ENCODE measurements at places on chromosomes 1 and 21.

DNA sequence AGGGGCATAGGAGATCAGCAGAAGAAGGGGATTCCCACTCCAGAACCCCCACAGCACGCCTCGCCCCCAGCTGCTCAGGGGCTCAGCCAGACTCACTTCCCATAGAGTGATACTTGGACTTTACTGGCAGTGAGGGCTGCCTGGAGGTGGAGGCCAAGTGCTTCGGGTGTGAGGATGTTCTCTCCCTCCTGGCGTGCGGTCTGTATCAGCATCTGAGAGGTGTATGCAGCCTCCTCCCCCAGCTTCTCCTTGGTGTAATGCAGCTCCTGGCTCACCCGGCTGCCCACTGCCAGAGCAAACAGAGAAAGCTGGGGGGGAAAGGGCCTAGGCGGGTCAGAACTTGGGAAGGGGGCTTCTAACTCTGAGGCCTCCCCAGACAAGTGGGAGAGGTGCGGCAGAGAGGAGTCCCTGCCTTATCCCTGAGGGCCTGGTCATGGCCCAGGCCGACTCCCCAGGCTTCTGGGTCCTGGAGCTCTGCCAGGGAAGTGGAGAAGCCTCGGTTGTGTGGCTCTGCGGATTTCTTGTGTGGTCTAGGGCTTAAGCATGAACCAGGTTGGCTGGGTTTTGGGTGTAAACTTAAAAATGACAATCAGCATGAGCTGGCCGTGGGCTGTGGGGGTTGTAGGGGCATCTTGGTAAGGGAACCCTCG is 10.9 kb downstream of the PTCH2 start:
- no peak for DNase-seq

- no peak for DNase-seq
Observed at GRCh38 chr1:119075614-119076013, 64.8 kb downstream of the WARS2 start.

GRCh38 chr1:203690730-203691129 is 64.1 kb downstream of the ATP2B4 start:
- DNase-seq, result no peak

- no peak for DNase-seq
Observed at GRCh38 chr1:41118645-41119044, 97.1 kb upstream of the SLFNL1 start.

DNA sequence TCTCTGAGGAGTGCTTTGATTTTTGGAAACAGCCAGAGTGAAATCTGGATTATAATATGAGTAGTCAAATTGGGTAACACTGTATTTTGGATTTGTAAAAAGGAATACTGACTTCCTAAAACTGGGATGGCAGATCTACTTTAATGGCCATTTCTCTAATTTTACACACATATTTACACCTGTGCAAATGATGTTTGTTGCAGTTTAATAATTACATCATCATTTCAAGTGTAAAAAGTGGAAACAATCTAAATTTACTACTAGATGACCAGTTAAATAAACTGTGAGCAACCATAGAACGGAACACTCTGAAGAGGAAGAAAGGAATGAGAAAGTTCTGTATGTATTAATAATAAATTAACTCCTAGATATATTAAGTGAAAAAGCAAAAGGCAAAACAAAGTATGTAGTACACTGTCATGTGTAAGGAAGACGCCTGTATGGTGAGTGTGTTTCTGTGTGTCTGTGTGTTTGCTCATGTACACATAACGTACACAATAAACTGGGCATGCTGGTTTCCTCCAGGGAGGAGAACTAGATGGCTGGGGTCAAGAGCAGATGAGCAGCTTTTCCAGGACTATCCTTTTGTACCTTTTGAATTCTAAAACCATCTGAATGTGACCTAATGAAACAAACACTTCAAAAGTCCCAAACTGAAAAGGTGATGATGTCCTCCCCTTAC is 2.9 kb upstream of the RHEX start:
- DNase-seq, result no peak

GRCh38 chr1:209497729-209498128 is 85.8 kb upstream of the CAMK1G start:
- DNase-seq, result no peak

DNA sequence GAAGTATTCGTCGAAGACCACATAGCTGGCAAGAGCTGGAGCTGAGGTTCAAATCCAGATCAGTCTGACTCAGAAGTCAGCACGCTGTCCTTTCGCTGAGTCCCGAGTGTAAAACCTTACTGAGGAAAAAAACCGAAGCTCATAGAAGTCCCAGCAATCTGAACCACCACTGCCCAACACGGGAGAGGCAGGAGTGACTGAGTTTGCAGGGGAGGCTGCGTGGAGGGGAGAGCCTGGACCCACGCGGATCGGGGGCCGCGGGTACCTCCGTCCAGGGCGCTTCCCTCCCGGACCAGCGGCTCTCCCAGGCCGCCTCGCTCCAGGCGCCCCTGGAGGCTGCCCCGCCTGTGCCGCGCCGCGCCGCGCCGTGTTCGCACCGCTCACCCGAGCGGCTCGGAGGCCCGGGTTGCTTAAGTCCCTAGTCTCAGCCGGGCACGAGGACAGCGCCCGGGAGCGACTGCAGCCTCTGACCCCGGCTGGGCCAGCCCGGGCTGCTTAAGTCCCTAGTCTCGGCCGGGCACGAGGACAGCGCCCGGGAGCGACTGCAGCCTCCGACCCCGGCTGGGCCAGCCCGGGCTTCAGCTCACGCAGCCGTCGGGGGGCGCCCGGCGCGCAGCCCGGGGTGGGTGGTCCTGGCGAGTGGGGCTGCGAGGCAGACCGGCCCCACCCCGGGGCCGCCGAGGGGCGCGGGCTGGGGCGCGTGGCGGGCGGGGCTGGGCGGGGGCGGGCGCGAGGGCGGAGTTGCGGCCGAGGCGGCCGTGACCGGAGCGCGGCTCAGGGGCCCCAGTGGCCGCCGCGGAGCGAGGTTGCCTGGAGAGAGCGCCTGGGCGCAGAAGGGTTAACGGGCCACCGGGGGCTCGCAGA is at the start of gene ADAMTSL4:
Gene ADAMTSL4 (plus strand): TSS at position 777 of the 864 bp plus-strand sequence. CDS start 2,881 bp downstream, outside the sequence.
- no peak for DNase-seq

DNA sequence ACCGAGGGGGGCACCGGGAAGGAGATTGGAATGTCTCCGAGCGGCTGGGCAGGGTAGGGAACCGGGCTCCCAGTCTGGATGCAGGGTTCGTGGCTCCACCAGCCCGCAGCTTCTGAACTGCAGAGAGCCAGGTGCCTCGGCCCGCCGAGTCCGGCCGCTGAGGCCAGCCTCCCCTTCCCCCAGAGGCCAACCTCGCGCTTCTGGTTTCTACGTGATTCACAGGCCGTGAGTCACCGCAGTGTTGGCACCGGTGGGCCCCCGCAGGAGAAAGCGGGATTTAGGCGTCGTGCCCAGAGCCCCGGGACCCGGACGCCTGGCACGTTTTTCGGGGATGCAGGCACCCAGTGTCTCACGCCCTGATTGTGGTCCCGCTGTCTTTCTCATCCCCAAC is 458 bp downstream of the CRABP2 start:
- DNase-seq, result no peak

Measured in anterior cingulate cortex (tissue), 58 donors.